Stimulated activated CD4-positive, alpha-beta T cell treated with anti-CD3 and anti-CD28 coated beads, Interleukin-4, amount 100 ng/mL, for 24 hours (primary cell): ENCODE measurements at places on chromosomes 16 and 17.

- DNase-seq, result peak; percentile 65
These were observed 891 bp downstream of the CORO1A start for GRCh38 chr16:30184096-30184890.

- peak; percentile 78 for DNase-seq
These were observed at the start of gene TRIM65 for GRCh38 chr17:75896415-75897159. Gene TRIM65, minus strand, starts transcription at chr17:75896951. Its CDS starts 14 bp downstream, at chr17:75896937.

DNA sequence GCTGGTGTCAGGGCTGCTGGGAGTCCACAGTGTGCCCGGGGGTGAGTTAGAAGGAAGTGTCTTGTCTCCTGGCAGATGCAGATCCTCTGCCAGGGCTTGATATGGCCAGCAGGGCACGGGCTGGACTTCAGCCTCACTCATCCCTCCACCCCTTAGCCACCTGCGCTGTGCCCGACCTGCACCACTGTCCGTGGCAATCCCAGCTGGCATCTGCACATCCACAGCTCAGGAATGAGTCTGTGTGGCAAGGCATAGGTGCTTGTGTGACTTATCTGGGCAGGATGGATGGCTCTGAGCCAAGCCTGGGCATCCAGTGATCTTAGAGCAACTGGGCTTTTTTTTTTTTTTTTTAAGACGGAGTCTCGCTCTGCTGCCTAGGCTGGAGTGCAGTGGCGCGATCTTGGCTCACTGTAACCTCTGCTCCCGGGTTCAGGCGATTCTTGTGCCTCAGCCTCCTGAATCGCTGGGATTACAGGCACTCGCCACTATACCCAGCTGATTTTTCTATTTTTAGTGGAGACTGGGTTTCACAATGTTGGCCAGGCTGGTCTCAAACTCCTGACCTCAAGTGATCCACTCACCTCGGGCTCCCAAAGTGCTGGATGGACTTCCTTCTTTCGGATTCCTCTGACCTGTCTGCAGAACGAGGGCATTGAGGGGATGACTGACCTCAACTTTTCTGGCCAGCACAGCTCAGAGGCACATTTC is 22.5 kb upstream of the CACNG1 start:
- no peak for DNase-seq

GRCh38 chr17:67054011-67054591 is 9.7 kb downstream of the CACNG1 start:
- no peak for DNase-seq

- peak; percentile 59 for DNase-seq
These were observed 415.1 kb downstream of the NPIPA8 start for GRCh38 chr16:17921357-17921978.

DNA sequence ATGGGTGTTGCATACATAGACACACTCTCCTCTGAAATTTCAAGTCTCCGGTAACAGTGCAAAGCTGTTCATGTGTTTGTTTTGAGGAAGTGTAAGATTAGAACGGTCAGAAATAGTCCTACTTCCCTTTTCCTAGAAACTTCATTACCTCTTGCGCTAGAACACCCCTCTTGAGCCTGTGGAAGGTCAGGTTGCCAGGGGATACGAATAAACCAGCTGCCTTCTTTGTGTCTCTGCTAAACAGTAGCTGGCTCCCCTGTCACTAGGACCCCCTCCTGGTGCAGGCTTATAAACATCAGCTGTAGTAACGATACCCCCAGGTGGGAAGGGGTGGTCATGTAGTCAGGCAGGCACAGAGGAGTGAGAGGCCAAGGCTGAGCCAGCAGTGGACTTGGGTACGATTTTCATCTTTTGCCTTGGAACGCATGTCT is 113.4 kb upstream of the RCVRN start:
- DNase-seq, result no peak

DNA sequence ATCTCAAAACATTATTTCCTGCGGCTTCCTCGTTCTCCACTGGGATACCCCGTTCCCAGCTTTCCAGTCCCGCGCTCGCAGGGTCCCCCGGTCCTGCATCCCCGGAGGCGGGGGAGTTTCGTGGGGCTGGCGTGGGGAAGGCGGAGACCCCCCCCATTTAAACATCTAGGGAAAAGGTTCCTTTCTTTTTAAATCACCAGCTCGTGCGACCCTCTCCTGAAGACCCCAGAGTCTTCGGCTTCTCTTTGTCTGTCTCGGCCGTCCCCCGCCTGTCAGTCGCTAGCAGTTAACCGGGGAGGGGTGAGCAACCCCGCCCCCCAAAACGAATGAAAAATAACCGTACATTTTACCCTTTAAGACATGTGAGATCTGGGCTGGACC is 473 bp upstream of the IGF2BP1 start:
- no peak for DNase-seq

- no peak for DNase-seq
These were observed 38.0 kb upstream of the SNN start for GRCh38 chr16:11630046-11630767.
